ENCODE measurements at places on chromosomes 7 and 10. TPM values are rescaled to one million over a fixed set of nuclear protein-coding genes. Genes with fewer than 3 reads are reported as not detected.

TBX20 gene
- 0.24 TPM for total RNA-seq

- DNase-seq: no peak
Measured at GRCh38 chr10:112679392-112679791, 232.4 kb downstream of the VTI1A start.

DNA sequence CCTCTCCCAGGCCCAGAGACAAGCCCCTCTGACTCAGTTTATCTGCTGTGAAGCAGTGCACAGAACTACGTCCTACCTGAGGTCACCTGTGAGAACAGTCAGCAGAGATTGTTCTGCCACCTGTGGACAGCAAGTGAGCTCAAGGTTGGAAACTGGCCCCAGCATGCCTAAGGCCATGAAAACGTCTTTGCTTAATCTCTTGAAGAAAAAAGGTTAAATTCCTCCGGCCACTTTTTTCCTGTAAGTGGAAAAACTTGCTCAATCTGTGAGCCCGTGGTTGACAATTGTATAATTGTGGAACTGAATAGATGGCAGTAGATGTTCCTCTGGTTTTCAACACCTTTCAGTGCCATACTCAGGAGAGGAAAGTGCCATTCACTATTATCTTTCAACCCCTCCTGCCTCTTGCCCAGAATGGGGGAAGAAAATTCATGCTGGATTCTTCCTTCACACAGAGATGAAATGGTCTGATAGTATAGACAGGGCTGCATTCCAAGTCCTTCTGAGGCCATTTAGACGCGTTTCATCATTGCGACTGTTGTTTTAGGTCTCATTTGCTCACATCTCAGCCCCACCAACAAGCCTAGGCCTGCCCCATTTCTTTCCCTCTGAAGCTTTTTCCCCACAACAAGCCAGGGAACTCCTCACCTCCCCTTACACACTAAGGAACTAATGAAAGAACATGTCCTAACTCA lies 292.9 kb downstream of the FZD1 start:
- no peak for DNase-seq

DNA sequence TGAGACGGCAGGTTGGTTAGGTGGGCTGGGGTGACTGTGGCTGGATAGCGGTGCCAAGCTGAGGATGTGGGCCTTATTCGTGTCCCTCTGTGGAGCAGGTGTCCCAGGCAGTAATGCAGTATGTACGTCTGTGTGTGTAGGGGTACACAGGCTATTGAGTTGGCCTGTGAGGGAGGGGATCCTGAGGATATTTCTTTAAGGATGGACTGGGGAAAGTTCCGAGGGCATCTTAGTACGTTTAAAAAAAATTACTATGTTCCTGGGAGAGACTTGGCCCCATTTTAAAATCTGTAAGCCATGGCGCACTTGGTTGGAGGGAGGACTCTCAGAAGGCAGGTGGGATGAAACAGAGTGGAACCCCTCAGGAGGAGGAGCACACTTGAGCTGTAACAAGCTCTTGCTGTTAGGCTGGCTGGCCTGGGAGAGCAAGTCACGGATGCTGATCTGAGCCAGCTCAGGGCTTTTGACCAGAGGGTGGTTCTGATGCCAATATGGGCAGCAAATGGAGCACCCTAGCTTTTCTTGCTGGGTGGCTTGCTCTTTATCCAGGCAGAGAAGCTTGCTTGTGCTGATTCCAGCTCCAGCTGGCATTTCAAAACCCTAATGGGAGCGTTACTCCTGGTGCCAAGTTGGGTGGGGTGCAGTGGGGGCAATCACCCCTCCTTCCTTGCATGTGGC lies 765 bp downstream of the WBP1L start:
- DNase-seq: peak; percentile 71

Measured in activated CD4-positive, alpha-beta T cell treated with anti-CD3 and anti-CD28 coated beads, Interleukin-2, amount 10 ng/mL, durations not matched to agents 24 days and 14 days (primary cell).